ENCODE measurements at places on chromosomes 2 and 18.

- no peak for DNase-seq
Measured at GRCh38 chr2:156483741-156484173, 47.6 kb downstream of the GPD2 start.

DNA sequence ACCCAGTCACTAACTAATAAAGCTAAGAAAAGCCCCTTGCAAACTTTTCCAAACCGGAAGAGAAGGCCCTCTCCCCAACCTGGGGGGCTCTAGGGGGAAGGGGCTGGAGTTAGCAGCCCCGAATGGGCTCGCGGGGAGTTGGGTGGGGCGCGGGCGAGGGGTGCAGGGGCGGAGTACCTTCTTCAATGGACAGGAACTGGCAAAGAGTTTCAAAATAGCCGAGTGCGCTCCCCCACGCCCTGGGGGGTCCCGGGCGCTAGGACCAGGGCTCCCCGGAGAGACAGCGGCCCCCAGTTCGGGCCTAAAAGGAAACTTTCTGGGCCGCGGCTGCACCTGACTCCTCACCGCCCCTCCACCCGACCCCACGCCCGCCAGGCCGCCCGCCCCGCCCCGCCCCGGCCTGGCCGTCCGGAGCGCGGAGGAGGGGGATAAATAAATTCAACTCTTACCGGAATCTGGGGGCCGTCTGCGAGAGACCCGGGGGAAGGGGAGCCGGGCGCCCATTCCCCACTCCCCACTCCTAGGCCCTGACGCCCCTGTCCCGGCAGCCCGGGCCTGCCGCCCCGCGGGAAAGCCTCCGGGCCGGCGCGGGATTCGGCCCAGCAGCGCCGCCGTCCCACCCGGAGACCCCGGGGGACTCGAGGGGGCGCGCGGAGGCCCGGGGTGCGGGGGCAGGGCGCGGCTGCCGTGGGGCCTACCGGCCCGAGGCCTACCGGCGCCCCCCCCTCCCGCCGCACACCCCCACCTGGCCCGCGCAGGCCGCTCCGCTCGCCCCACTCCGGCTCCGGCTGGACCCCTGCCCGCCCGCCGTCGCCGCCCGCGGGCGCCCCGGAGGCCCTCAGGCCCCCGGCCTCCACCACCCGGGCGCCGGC, 868 bp downstream of the INO80D start:
- DNase-seq: no peak

GRCh38 chr2:24107-24506, 22.2 kb downstream of the FAM110C start:
- DNase-seq: no peak

DNA sequence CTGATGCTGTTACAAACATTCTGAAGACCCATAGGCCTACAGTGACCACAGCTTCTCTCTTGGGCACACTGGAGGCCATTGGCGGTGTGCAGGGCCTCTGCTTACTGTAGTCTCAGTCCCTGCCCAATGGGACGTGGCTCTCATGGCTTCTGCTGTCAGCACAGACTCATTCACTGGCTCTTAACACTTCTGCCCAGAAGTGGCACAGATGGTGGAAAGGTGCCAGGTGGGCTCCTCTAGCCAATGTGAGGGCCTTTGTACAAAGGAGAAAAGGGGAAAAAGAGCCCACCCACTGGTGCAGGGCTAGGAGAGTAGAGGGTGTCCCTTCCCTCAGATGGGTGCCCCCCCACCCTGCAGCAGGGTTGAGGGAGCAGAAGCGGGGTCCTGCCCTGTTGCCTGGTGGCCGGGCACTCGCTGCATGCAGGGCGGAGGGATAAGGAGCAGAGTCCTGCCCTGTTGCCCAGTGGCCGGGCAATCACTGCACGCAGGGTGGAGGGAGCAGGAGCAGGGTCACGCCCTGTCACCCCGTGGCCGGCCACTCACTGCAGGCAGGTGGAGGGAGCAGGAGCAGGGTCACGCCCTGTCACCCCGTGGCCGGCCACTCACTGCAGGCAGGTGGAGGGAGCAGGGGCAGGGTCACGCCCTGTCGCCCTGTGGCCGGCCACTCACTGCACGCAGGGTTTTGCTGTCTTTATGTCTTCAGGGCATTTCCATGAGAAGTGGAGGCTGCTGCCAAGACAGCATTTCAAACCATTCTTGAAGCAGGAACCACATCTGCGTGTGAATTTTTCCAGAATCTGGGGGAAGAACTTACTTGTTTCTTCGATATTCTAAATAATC, 20.0 kb downstream of the LRRFIP1 start:
- no peak for DNase-seq

GRCh38 chr2:227862227-227862740, 9.1 kb upstream of the DAW1 start:
- no peak for DNase-seq

GRCh38 chr2:145078923-145079322, 559.0 kb upstream of the ZEB2 start:
- DNase-seq: no peak
